Hematopoietic multipotent progenitor cell treated with erythropoietin and hydrocortisone succinate and interleukin-3 and kit ligand, for 15 days (in vitro differentiated cells): ENCODE measurements at places on chromosomes 12 and 14.

DNA sequence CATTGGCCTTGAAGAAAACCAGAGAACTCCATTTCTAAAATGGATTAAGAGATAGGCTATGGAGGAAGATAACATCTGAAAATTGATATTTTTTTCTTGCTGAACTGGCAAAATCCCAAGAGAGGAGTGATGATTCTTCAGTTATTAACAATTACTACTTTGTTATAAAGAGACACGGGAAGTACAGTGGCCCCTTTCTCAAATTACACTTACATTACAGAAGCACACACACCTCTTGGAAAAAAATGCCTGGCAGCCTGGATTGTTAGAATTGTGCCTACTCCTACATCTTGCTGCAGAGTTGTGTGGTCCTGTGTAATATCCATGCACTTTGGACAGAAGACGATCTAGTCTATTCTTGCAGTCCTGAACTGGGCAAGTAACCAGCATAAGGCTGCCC is 71.7 kb downstream of the TGFB3 start:
- no peak for DNase-seq

DNA sequence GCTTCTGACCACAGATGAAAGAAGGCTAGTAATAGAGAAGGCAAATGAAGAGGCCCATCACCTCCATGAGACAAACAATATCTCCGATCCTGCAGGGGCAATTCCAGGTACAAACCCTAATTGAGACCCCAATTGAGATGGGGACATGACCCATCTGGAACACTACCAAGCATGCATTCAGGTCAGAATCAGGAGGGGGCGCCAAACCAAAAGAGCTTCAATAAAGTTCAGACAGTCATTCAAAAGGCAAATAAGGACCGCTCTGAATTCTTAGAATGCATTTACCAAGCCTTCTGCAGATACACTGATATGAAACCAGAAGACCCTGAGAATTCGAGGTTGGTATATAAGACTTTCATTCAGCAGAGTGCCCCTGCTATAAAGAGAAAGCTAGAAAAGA is 10.2 kb upstream of the EDDM3B start:
- peak; percentile 74 for DNase-seq

GRCh38 chr14:32809255-32809654 is 129.4 kb upstream of the NPAS3 start:
- DNase-seq: no peak

- peak; percentile 5 for DNase-seq
Observed at GRCh38 chr12:115871714-115872113, 405.8 kb downstream of the MED13L start.

GRCh38 chr14:56422221-56422620 is 157.4 kb upstream of the TMEM260 start:
- DNase-seq: no peak
